ENCODE measurements at places on chromosomes 16 and 17.

DNA sequence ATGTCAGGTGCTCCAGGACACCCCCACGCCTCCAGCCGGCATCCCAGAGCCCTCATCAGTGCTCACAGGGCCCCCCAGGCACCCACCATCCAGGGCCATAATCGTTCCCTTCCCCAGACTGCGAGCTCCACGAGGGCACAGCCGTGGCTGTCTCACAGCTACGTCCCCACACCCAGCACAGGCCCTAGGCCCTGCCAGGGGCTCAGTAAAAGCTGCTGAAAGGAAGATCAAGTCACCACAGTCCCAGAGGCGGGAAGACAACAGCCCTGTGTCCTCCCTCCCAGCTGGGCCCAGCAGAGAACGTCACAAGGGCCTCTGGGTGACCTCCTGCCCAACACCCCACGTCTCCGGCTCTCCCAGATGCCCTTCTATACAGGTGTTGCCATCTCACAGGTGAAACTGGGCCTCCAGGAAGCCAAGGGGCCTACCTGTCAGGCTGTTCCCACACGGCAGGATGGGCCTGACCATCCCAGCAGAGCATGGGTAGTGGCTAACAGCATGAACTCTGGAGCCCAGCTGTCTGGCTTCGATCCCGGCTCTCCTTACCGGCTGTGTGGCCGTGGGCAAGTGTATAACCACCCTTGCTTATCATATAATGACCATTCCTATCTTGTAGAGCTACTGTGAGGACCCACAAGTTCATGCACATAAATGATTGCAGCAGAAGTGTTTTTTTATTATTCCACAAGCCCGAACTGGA, 17.9 kb downstream of the ARL2BP start:
- DNase-seq = no peak

DNA sequence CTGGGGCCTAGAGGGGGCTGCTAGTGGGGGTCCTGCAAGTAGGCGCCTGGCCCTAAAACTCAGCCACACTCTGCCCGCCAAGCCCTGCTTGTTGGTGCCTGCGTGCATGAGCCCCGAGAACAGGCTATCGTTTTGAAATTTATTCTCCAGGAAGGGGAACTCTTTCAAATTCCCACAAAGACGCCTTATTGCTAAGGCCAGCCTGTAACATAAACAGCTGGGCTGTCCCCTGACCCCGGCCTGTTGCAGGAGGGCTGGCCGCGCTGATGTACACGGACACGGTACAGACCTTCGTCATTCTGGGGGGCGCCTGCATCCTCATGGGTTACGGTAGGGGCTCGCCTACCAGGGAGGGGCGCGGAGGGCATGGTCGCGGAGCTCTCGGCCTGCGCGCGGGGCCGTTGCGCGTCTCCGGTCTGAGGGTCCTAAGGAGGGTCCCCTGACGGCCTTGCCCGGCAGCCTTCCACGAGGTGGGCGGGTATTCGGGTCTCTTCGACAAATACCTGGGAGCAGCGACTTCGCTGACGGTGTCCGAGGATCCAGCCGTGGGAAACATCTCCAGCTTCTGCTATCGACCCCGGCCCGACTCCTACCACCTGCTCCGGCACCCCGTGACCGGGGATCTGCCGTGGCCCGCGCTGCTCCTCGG, 4.3 kb downstream of the SLC5A2 start:
- no peak for DNase-seq

GRCh38 chr16:81284995-81285600, 29.7 kb upstream of the GAN start:
- DNase-seq = no peak

- DNase-seq = no peak
These were observed 14.2 kb downstream of the CRYM start for GRCh38 chr16:21263640-21264570.

- peak; percentile 16 for DNase-seq
These were observed 15.8 kb upstream of the OGFOD3 start for GRCh38 chr17:82434216-82434565.

DNA sequence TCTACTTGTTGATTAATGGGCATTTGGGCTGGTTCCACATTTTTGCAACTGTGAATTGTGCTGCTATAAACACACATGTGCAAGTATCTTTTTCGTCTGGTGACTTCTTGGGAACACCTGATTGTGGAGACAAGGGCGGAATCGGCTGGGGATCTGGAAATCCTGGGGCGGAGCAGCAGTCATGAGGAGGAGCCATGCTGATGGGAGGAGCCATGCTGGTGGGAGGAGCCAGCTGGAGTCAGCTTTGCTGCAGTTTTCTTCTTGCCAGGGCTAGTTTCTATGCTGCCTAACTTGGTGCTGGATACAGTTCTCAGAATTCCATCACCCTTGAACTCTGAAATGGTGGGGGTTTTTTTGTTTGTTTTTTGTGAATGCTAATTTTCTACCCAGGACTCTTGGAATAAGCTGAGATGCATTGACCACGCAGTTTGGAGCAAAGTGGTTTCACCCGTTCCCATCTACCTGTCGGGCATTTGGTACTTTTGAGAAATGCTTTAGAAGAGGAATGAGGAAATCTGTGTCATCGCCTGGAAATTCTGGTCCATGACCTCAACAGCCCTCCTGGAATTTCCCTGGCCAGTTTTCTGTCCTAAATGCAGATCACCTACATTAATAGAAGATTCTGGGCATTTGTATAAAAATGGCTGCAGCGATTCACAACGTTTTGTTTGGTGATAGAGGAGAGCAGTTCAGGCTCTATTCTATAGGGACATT, 217.4 kb upstream of the ZFHX3 start:
- DNase-seq = no peak

- no peak for DNase-seq
These were observed 383.9 kb downstream of the WWOX start for GRCh38 chr16:78483124-78483992.

DNA sequence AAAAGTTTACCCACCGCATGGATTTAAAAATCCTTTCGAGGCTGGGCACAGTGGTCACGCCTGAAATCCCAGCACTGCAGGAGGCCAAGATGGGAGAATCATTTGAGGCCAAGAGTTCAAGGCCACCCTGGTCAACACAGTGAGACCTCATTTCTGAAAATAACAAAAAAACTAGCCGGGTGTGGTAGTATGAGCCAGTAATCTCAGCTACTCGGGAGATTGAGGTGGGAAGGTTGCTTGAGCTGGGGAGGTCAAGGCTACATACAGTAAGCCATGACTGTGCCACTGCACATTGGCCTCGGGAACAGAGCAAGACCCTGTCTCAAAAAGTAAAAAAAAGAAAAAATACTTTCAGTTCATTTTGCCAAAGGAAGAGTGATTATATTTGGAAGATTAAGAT, 12.7 kb downstream of the GNA13 start:
- no peak for DNase-seq

All from stimulated activated naive CD4-positive, alpha-beta T cell treated with Interleukin-2 at 50 U/mL for 16 hours (primary cell).